ENCODE measurements at places on chromosomes 1 and 21. TPM values are rescaled to one million over a fixed set of nuclear protein-coding genes. Genes with fewer than 3 reads are reported as not detected.

GRCh38 chr1:156080863-156081179 is 1.4 kb downstream of the MEX3A start:
- no peak for DNase-seq

GRCh38 chr1:160149716-160150115 is 1.7 kb upstream of the ATP1A4 start:
- no peak for DNase-seq

GRCh38 chr1:3071565-3072390 is 2.8 kb downstream of the PRDM16 start:
- no peak for DNase-seq

DNA sequence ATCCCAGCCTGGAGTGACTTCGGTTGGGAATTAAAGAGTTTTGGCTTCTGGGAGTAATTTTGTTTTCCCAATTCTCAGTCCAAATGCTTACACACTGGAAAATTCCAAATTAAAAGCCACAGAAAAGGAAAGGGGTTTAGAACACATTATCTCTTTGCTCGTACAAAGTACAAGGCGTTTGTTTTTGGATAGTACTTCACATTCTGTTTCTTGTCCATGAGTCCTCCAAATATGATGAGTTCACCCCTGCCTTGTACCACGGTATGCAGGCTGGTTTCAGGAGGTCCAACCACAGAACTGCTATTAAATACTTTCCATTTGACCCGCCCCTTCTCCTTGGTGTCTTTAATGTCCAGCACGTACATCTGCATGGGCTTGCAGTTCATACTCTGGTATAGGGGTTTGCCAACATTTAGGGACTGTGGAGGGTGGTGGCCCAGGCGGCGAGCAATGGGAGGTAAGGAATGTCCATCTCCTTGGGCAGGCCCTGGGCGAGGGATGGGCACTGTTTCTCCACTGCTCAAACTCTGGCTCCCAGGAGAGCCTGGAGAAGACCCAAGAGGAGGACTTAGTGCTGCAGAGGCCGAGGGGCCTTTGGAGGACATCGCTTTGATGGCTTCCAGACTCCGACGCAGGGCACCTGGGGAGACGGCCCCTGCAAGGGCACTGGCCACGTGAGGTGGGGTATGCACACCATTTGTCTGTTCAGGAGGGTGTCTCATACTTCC is 13.7 kb upstream of the CPLANE2 start:
- no peak for DNase-seq

- DNase-seq = no peak
Observed at GRCh38 chr1:30042438-30043147, 680.8 kb downstream of the MATN1 start.

DNA sequence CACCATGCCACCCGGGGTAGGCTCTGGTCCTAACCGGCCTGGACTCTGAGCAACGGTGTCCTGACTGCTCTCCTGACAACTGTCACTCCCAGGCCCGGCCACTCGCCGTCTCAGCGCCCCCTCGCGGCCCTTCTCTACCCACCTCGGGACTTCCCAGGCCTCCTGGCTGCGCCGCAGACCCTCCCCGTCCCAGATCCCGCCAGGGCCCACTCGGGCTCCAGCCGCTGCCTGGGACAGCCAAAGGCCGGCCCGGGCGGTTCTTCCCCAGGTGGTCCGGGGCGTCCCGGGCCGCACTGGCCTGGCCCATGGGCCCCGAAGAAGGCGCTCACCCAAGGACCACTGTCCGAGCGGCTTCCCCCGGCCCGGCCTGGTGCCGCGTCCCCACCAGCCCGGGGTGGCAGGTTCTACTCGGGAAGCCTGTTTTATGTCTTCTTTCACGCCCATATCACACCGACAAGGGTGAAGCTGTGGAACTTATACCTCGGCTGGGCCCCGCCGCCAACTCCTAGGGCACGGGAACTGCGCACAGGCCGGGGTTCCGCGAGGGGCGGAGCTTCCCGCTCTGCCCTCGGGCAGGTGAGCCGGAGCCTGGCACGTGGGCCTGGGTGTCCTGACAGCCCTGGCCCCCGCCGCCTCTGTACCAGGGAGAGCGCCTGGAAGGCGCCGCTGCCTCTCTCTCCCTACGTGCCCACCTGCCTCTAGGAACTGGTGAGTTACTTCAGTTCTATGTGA is 138.3 kb downstream of the TTLL7 start:
- peak; percentile 75 for DNase-seq

- peak; percentile 40 for DNase-seq
Observed at GRCh38 chr1:24909388-24909898, 20.6 kb downstream of the RUNX3 start.

DNA sequence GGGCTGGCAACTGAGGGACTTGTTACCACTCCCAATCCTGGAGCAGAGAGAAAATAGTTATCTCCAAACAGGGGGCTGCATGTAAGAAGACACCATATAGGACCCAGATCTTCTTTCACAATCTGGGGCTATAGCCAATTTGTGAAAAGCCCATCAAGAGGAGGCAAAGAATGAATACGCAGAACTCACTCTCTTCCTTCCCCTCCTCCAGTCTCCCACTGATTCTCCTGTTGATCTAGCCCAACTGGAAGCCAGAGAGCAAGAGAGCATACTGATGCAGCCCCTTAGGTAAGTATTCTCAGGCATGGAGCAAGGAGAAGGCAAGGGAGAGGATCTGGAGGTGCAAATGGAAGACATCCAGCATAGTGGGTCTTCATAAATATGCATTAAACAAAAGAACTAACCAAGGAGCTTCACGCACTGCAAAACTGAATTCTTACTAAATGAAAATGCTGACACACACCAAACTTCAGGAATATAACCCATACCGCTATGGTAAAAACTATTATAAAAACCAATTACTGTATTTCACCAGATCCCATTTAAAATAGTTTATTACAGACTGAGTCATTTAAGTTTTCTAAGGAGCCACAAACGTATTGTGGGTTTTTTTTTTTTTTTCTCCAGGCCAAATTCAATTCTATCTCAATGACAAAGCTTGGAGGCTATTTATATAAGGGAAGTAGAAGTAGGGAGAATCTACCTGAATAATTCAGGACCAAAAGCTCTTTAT is 15.5 kb upstream of the HMGB4 start:
- DNase-seq = no peak

GRCh38 chr1:209659909-209660308 is 7.7 kb upstream of the LAMB3 start:
- DNase-seq = peak; percentile 58

GRCh38 chr21:44482581-44483287 is 27.4 kb downstream of the LRRC3 start:
- DNase-seq = peak; percentile 36

- no peak for DNase-seq
Observed at GRCh38 chr1:173818459-173818858, 6.0 kb upstream of the DARS2 start.

GRCh38 chr21:18129526-18129925 is 115.1 kb upstream of the CHODL start:
- DNase-seq = no peak

GRCh38 chr1:91059157-91059556 is 37.3 kb upstream of the ZNF644 start:
- DNase-seq = no peak

DNA sequence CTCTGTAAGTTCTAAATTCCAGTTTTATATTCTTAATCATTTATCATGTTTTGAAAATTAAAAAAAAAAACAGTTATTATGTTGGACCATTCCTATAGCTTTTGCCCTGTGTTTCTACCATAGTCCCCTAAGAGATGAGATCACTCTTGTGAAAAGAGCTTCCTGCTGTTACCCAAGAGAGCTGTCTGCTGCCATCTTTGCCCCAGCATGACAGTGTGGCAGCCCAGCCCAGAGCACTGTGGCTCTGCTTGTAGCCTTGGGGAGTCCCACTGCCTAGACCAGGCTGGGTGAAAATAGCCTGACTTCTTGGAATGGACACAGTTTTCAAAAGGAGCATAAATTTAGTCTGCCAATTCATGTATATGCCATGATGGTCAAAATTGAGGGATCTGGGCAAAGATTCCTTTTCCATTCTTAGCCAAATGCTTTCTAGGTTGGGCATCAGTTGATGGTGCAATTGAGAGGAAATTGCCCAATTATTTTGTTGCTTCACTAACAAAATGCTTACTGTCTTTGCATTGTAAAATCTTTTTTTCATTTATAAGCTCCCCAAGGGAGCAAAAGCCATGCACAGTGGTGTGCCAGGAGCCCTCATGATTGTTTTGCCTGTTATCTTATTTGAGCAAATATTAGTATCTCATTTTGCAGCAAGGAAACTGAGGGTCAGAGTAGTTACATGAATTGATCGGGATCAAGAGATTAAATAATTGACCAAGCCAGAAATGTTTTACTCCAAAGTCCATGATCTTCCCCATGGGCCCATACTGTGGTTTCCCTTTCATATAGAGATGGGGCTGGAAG is 72.8 kb downstream of the ETS2 start:
- no peak for DNase-seq

DNA sequence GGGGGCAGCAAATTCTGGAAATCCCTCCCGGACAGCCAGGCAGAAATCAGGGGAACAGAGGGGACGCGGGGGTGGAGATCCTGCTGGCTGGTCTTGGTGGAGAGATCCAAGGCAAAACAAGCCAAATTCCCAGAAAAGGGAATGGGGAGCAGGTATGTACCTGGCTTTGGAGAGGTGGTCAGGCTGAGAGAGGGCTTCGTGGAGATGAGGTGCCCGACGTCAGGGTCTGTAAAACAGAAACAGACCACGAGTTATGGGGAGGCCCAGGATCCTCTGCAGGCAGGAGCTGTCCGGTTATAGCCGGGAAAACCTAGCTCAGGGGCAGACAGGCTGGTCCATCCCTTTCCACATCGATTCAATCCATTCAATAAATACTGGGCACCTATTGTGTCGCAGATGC is 4.4 kb downstream of the CLEC20A start:
- DNase-seq = no peak

- DNase-seq = peak; percentile 71
Observed at GRCh38 chr1:177228693-177229065, 57.9 kb downstream of the BRINP2 start.

GRCh38 chr1:109821831-109822745 is 58.4 kb upstream of the EPS8L3 start:
- peak; percentile 44 for DNase-seq

GRCh38 chr21:42386034-42386591 is 9.7 kb downstream of the TMPRSS3 start:
- no peak for DNase-seq

GRCh38 chr1:62144238-62144831 is 50.3 kb upstream of the L1TD1 start:
- peak; percentile 79 for DNase-seq

- no peak for DNase-seq
Observed at GRCh38 chr1:246631426-246631825, 65.2 kb downstream of the CNST start.

- peak; percentile 69 for DNase-seq
Observed at GRCh38 chr1:58745666-58746065, 38.2 kb downstream of the JUN start.

DNA sequence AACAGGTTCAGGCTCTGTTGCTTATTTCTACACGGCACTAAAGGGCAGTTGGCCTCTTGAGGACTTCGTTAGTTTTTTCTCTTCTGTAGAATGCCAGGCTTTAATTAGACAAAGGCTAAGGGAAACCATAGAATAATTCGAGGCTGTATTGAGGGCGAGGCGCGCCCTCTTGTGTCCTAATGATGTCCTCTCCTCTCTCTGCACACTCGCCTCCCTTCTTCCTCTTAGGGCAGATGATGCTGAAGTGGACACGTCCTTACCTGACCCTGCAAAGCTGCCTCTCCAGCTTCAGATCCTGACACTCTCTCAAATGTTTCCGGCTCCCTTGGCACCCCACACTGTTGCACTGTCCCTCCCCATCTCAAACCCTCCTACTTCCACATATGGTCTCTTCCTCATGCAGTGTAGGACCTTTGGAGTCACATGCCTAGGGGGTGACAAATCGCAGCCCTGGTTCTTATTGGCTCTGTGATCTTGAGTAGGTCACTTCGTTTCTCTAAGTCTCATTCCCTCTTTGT is 1.9 kb upstream of the ZSCAN20 start:
- peak; percentile 86 for DNase-seq

DNA sequence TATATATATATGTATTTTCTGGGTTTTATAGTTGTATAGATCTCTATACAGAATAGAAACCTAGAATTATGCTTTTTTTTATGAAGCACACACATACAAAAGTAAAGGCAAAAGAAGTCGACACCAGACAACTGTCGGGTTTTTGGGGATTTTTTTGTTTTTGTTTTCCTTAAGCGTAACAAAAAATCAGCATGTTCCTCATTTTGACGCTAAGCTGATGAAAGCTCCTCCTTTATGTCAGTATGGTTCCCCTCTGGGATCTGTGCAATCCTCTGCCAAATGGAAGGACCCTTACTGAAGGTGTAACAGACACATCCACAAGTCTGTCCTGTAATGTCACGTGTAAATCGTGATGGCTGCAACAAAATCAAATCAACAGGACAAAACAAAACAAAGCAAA is 226.2 kb downstream of the RHOU start:
- DNase-seq = no peak

DNA sequence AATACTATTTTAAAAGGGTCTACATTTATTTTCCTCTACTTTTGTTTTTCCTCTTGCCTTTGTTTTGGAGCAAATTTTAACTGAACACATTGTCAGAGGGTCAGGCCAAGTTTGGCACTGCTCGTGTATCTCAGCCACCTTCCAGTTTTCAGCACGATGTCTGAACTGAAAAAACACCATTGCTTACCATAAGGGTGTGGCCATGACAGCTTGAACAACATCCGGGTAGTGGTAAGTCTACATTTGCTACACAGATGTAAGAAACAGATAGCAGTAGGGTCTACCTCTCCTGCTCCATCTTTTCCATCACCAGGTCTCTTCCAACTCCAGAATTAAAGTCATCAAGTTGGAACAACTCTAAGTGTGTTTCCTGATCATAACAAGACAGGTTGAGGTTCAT is 4.2 kb downstream of the HIVEP3 start:
- DNase-seq = no peak

GRCh38 chr1:3789421-3790300 is 6.6 kb downstream of the LRRC47 start:
- no peak for DNase-seq

- DNase-seq = peak; percentile 81
Observed at GRCh38 chr21:15631342-15631741, 98.4 kb upstream of the USP25 start.

MYBPH gene
- total RNA-seq = not detected

S100A8 gene
- total RNA-seq = 0.29 TPM

CCDC28B gene
- total RNA-seq = 4.7 TPM

TNFRSF14 gene
- 21.1 TPM for total RNA-seq

BLACAT1 gene
- 1.5 TPM for total RNA-seq

CDK18 gene
- 16.4 TPM for total RNA-seq

TNFRSF18 gene
- total RNA-seq = 120 TPM

PROK1 gene
- total RNA-seq = not detected
